ENCODE measurements at places on chromosomes 16 and 17.

DNA sequence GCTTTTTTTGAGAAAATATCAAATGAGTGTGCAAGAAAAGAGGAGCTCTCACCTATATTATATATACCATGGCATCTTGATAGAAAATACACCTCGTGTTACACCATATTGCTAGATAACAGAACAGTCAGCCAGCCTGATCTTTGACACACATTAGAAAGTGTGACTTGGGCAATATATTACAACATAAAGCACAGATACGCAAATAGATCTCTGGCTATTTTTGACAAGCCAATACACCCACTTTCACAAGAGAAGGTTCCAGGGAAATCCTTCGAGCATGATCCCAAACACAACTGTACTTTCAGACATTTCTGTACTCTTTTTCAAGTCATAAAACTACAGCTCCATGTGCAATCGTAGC is 9.4 kb downstream of the GGA2 start:
- no peak for DNase-seq

- DNase-seq = no peak
These were observed 12.8 kb upstream of the RANGRF start for GRCh38 chr17:8275421-8276290.

DNA sequence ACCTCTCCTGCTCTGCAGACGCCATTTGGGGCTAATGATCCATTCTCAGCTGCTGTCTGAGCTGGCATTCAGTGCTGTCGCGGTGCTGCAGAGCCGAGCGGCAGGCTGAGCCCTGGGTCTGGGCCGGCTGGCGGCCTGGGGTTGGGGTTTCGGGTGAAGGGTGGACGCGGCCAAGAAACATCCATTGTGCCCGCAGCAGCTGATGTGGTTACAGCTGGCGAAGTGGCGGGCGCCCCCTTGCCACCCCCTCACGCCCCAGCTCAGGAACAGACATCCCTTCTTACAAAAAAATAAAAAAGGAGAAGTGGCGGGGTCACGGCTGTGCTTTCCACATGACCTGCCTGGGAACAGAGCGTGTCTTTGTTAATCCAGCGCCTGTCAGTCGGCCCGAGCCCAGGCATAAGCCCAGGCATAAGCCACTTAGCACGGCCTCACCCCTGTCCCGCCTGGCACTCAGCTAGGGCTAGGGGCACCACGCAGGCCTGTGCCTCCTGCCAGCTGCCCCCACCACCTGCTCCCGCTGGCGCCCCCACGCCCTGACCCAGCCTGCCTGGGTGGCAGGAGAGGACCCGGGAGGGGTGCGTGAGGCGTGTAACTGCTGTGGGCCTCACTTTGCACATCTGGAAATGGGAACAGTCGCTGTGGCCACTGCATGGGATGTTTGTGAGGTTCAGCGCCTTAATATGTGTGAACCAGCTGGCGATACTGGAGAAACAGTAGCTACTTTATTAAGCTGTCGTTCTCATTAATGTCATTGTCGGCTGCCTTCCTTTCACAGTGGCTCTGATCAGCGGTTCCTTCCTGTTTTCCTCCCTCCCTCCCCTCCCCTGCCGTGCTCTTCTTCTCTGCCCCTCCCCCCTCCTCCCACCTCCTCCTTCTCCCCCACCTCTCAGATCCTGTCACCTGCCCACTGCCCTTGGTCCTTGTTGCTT is 197.7 kb upstream of the CIBAR2 start:
- DNase-seq = no peak

DNA sequence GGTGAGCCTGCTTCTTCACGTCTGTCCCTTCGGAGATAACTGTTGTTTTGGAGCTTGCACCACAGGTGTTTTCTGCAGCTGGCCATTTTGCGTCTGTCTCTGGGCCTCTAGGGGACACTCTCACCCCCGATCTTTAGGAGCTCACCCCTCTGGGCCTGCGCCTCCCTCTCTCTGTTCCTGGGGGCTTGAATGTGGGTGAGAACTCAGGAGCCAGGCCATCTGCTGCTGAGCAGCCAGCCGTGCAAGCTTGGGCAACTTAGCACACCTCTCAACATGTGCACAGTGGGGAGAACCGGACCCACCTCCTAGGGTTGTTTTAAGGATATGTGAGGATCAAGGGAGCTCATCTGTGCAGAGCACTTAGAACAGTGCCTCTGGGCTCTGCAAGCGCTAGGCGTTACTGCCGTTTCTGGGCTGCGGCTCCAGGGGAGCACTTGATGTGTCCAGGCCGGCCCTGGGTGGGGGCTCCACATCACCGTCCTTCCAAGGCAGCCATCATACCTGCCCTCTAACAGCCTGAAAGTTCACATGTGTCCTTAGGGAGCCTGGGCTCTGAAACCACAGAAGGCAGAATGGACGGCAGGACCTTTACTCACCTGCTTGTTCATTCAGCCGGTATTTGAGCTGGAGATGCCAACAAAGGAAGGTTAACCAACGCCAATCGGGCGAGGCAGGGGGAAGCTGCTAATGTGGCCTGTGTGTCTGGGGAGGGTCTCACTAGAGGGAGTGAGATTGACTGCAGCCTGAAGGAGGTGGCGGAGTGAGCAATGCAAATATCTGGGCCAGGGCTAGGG is 66.3 kb downstream of the MRC2 start:
- no peak for DNase-seq

GRCh38 chr17:17082878-17083277 is 40.6 kb downstream of the MPRIP start:
- DNase-seq = no peak

DNA sequence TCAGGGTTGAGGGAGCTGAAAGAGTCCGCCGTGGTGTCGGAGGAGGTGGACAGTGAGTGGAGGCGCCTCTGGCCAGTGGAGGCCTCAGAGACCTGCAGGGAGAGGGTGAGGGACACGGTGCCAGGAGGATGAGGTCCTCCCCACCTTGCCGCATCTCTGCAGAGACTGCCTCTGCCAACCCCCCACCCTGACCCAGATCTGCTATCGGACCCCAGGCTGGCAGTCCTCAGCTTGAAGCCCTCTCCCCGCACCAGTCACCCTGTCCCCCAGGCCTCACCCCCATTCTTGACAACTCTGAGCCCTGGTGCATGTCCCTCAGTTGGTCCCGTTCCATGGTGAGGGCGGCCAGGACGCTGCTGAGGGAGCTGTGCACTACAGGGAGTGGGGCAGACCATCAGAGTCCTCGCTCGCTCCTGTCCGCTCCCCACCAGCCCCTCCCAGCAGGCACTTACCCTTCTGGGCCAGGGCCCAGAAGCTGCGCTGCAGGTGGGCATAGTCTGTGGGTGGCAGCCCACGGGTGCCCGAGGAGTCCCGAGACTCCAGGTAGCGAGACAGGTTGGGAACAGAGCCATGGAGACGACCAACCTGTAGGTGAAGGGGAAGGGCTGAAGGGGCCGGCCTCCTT is 5.4 kb downstream of the OSBPL7 start:
- no peak for DNase-seq

GRCh38 chr17:30824002-30824355 is 513 bp downstream of the CRLF3 start:
- DNase-seq = no peak

DNA sequence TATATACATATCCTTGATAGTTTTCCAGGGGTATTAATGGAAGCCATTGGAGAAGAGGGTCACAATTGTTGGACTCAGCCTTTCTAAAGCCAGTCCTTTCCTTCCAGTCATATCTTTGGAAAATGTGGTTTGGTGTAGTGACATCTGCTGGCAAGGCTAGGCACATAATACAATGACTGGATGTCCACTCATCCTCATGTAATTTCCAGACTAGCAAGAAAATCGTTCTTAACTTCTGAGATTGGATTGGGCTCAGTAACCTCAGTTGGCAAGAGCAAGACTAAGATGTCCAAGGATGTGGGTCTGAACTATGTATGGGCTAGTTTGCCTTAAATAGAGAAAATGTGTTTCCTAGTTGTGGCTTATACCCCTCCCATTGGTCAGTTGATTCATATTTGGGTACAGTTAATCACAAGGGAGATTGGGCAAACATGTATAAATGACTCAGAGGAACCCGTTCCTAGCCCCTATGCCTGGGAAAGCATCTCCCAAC is 8.7 kb upstream of the KAT7 start:
- peak; percentile 67 for DNase-seq

- DNase-seq = no peak
These were observed 465 bp upstream of the PRSS22 start for GRCh38 chr16:2858245-2859025.

GRCh38 chr16:62240722-62241121 is 204.5 kb upstream of the CDH8 start:
- DNase-seq = no peak

DNA sequence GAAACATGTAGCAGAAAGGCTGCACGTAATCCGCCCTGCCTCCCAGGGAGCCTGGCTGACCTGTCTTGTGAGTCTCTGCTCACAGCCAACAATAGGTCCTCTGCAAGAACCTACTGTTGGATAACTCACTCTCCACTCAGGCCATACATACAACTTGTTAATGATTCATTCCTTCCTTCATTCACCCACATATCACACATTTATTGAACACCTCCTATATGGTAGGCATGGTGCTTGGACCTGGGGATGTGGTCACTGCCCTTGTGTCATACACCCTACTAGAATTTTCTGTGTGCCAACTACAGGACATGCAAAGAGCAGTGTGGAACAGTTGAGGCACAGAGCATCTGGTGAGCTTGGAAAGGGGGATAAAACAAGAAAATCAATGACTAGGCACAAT is 28.1 kb upstream of the HNF1B start:
- no peak for DNase-seq

DNA sequence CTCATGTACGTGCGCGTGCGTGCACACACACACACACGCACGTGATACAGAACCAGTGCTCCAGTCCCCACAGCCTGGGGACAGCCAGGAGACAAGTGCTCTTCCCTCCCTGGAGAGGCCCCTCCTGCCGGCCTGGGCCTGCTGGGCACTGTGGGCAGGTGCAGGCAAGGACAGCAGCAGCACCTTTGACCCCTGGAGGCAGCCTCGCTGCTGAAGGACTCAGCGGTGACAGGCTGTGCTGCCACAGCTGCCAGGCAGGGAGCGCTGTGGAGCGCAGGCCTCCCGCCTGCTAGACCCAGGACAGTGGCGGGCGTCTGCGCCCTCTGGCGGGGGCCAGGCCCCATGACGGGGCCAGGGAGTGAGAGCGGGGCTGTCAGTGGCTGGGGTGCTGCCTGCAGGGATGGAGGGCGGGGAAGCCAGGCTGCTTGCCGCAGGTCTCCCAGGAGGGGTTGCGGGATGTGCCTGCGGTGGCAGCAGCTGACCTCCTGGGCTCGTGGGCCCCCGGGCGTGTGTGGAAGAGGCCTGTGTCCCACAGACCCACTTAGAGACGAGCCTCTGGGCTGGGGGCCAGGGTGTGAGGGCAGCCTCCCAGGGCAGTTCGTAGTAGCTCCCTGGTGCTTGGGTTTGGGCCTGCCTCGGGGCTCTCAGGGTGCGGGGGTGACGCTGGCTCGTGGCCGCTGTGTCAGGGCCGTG is 63.5 kb upstream of the PVALEF start:
- DNase-seq = peak; percentile 64

- DNase-seq = no peak
These were observed 83.4 kb downstream of the ZDHHC7 start for GRCh38 chr16:84927621-84928591.

DNA sequence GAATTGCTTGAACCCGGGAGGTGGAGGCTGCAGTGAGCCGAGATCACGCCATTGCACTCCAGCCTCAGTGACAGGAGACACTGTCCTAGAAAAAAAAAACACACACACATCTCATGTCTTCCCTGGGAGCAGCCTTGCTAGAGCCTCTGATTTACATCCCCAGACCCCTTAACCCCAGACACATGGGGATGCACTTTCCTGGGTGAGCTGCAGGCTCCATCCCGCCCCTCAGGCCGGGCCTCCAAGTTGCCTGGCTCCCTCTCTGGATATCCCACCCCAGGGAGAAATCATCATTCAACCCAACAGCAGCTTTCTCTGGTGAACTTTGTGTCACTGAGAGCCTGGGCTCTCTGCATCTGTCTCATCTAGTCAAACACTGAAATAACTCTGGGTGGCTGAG is 21.5 kb downstream of the SRL start:
- no peak for DNase-seq

DNA sequence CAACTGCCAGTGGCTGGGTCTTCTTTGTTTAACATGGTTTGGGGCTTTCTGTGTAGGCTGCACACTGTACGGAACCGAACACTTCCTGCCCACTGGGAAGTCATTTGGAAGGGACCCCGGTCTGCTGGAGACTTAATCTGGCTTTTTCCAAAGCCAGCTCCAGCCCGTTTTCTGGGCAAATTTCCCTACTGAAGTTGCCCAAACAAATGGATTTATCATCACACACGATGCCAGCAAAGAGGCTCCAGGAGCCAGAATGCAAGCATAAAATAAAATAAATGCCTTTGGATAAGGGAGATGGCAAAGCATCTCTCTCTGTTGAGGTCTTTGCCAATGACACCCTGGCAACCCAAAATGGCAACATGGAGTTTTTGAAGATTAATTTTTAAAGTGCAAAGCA is 259.9 kb upstream of the IRX3 start:
- DNase-seq = no peak

DNA sequence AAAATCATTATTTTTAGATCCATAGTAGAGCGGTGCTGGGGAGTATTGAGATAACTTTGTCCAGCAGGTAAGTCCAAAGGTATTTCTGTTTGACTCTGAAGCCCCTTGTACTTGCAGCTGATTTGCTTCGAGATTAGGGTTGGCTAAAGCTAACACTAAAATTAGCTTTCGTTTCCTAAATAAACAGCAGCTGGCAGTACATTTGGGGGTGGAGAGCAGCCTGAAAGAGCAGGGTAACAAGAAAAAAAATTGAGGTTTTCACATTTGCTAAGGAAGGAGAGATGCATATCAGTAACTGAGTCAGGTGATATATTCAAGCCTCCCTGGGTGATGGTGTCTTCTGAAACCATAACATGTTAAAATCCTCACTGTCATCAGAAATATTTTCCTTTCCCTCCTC is 37.4 kb upstream of the TMC5 start:
- DNase-seq = no peak

DNA sequence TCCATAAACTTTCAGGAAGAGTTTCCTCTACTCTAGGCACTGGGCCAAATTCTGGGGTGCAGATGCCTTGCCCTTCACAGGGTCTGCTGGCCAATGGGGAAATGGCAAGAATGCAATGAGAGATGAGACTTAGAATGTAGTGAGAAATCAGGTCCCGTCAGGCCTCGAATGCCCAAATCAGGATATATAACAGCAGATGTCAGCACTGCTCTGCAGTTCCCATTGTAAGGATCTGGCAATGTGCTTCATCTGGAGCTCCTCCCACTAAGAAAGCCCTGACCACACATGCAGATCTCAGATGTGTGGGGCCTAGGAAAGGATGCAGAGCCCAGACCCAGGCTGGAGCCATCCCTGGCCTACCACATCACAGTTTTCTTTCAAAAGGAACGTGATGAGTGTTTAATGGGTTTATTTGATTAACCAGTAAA is 13.9 kb upstream of the LPCAT2 start:
- DNase-seq = peak; percentile 91

- DNase-seq = no peak
These were observed 10.7 kb upstream of the KRT28 start for GRCh38 chr17:40810494-40810893.

- no peak for DNase-seq
These were observed 53.4 kb downstream of the PIMREG start for GRCh38 chr17:6497496-6498221.

DNA sequence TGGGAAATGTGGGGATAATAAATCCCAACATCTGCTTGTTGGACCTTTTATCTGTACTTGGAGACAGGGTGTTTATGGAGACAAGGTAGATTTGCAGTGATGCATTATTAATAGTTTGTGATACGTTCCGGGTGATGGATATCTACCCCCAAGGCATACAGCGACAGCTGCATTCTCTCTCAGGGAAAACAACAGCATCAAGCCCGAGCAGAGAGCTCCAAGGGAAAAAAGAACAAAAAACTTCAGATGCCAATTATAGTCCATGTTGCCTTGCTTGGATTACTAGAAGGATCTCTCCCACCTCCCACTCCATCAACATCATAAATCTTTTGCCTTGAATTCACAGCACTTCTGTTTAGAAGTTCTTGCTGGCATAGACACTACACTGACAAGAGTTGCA is 187.5 kb upstream of the CDH11 start:
- DNase-seq = no peak
